ENCODE measurements at places on chromosomes 16 and 17.

DNA sequence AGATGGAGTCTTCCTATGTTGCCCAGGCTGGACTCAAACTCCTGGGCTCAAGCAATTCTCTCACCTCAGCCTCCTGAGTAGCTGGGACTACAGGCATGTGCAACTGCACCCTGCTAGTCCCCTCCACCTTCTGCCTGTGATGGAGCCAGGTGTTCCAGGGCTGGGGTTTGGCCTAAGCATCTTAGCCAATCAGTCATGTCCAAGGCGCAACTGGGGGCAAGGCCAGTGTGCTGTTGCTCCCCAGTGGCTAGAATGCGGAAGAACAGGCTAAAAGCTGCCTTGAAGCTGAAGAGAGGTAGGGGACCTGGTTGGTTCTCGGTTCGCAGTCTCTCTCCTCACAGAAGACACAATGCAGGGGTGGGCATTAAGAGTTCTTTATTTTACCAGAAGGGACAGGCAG, 18.6 kb downstream of the FLOT2 start:
- DNase-seq, result no peak

- no peak for DNase-seq
These were observed at the start of gene ZG16 for GRCh38 chr16:29777576-29778350. Gene ZG16 (plus strand): TSS chr16:29778256. CDS start chr16:29779267, 1,011 bp downstream.

GRCh38 chr17:81039854-81040758, 5.2 kb downstream of the BAIAP2 start:
- DNase-seq, result peak; percentile 51

- DNase-seq, result no peak
These were observed 115.7 kb downstream of the ZNF423 start for GRCh38 chr16:49740256-49740655.

DNA sequence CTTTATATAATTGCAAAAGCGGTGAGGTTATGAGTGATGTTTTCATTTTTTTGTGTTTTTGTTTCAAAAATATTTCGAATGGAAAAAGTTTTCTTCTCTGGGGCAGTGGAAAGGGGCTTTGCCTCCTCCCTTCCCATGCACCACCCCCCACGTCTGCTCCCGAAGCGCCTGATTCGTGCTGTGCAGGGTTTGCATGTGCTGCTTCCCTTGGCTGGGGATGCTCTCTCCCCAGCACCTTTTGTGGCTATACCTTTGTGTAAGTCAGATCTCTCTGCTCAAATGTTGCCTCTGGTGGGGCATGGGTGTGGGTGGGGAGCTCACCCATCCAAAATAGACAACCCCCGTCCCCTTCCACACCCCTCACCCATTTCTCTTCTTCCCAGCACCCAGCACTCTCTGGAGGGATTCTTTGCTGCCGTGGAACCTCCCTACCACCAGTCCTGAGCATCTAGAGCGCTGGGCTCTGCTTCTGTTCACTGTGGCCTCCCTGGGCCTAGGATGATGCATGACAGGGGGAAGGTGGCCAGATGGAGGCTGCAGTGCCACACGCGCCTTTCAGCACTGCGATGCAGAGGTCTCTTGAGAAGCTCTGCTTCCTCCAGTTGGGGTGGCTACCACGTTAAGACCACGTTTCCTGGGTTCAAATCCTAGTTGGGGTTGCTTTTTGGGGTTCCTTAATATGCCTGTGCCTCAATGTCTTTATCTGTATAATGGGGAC, 71.2 kb downstream of the IRF8 start:
- no peak for DNase-seq

DNA sequence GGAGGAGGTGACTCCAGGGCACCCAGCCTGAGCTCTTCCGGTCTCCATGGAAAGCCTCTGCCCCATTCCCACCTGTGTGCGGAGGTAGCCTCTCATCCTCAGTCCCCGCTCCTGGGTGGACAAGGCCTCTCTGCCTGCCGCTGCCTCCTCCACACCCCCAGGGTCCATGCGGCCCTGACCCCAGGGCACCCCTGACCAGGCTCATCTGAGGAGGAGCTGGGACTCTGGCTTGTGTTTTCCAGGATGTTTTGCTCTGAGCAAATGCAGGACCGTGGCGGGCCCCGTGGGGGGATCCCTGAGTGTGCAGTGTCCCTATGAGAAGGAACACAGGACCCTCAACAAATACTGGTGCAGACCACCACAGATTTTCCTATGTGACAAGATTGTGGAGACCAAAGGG, 6.9 kb downstream of the CD300A start:
- no peak for DNase-seq

- DNase-seq, result no peak
These were observed 205.9 kb downstream of the HS3ST4 start for GRCh38 chr16:25897702-25898101.

GRCh38 chr17:4815043-4815675, 8.2 kb downstream of the PLD2 start:
- DNase-seq, result no peak

- no peak for DNase-seq
These were observed 1.0 kb downstream of the CMTM4 start for GRCh38 chr16:66695471-66695934.

DNA sequence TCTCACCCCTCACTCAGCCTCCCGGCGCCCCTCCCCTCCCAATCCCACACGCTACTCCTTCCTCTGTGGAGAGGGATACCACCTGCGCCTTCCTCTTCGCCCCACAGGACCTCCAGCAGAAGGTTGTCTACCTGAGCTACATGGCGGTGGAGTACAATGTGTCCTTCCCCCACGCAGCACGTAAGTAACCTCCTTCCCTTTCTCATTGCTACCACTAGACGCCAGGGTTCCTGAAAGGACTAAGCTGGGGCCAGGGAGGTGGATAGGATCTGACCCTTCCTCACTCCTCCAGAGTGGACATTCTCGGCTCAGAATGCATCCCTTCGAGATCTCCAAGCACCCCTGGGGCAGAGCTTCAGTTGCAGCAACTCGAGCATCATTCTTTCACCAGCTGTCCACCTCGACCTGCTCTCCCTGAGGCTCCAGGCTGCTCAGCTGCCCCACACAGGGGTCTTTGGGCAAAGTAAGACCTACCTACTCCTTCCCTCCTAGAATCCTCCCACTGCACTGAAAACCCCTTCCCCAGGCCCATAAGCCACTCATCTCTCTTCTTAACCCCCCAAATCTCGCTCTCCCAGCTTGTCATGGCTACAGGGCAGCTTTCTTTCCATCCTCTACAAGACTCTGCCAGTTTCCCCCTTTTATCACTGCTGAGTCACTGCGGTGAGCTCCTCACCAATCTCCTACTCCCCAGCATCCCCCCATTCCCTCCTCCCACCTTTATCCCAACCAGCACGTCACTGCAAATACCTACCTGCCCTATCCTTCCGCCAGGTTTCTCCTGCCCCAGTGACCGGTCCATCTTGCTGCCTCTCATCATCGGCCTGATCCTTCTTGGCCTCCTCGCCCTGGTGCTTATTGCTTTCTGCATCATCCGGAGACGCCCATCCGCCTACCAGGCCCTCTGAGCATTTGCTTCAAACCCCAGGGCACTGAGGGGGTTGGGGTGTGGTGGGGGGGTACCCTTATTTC, 1.5 kb downstream of the CD68 start:
- DNase-seq, result no peak

- no peak for DNase-seq
These were observed 6.0 kb downstream of the SOX9 start for GRCh38 chr17:72126575-72127486.

GRCh38 chr17:31830971-31831858, 27.8 kb downstream of the COPRS start:
- no peak for DNase-seq

All from amniotic stem cell (primary cell).